ENCODE measurements at places on chromosomes 1 and 21.

DNA sequence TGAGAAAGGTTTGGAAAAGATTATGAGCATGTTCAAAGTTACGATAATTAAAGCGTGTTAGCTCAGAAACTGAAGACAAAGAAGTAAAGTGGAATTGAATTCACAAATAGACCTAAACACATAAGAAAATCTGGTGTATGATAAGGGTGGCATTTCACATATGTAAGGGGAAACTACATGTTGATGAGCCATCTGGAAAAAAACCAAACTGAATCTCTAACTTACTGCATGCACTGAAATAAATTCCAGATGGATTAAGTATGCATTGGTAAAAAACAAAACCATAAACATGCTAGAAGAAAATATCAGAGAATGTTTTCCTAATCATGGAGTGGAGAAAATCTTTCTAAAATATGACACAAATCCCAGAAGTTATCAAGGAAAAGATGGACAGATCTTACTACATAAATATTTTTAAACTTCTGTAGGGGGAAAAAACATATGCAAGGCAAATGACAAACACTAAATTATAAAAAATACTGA is 34.0 kb upstream of the CTPS1 start:
- no peak for DNase-seq

GRCh38 chr1:181137217-181137743 is 48.8 kb downstream of the IER5 start:
- DNase-seq: no peak

DNA sequence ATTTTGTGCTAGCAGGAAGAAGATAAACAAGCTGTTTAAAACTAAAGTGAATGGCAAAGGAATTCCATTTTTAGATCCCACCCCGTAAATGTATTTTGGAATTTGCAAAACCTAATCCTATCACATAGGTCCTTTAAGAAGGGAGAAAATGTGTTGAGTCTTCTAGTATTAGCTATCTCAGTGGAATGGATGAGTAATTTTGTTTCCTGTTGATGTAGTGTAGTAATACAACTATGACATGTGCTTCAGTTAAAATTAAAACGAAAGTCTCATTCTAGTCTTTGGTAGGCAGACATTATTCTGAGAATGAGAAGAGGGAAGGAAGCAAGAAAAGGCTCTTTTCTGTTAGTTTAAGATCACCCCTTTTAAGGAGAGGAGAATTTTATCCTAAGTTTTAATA is 265.9 kb upstream of the C1orf105 start:
- peak; percentile 61 for DNase-seq

- DNase-seq: no peak
Observed at GRCh38 chr1:3135073-3135702, 66.2 kb downstream of the PRDM16 start.

- peak; percentile 90 for DNase-seq
Observed at GRCh38 chr1:10210841-10211804, 753 bp downstream of the KIF1B start.

DNA sequence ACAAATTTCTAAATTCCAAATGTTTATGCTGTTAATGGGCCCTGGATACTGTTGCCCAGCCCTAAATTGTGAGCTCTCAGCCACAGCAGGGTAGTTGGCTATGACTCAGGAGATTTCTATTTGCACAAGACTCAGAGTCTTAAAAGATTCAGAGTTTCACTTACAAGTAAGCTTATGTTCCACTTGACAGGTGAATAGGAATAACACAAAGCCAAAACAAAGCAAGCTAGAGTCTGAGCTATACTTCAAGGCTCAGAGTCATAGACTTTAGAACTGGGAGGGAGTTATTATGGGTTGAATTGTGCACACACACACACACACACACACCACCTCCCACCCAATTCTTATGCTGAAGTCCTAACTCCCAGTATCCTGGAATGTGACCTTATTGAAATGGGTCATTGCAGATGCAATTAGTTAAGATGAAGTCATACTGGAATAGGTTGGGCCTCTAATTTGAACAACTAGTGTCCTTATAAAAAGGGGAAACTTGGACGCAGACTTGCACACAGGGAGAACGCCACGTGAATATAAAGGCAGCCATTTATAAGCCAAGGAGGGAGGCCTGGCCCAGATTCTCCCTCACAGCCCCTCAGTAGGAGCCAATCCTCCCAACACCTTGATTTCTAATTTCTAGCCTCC is 30.2 kb downstream of the PRDX6 start:
- peak; percentile 75 for DNase-seq

- no peak for DNase-seq
Observed at GRCh38 chr1:228373681-228374571, 32.7 kb downstream of the TRIM11 start.

GRCh38 chr1:154316704-154317103 is 4.2 kb upstream of the AQP10 start:
- no peak for DNase-seq

- no peak for DNase-seq
Observed at GRCh38 chr1:162323023-162323422, 53.6 kb downstream of the SPATA46 start.

GRCh38 chr1:90045853-90046563 is 51.1 kb downstream of the ZNF326 start:
- DNase-seq: peak; percentile 42

GRCh38 chr1:51969038-51969705 is 21.3 kb downstream of the RAB3B start:
- DNase-seq: peak; percentile 94

DNA sequence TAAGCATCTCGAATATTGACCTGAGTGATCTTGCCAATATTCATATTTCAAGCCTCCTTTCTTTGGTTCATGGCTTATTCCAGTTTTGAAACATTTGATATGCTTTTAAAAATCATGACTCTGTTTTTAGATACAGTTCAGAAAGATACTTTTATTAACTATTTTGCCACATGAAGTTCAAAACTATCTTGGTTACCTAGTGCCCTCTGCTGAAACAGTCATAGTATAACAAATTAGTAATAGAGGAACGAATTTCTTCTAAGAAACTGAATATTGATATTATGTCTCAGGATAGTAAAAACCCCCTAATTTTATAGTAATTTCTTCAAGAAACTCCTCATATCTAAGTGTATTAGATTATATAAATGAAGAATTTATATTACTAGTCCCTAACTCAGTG is 52.6 kb upstream of the RC3H1 start:
- DNase-seq: no peak

GRCh38 chr1:225418059-225418458 is 9.8 kb downstream of the LBR start:
- DNase-seq: no peak

DNA sequence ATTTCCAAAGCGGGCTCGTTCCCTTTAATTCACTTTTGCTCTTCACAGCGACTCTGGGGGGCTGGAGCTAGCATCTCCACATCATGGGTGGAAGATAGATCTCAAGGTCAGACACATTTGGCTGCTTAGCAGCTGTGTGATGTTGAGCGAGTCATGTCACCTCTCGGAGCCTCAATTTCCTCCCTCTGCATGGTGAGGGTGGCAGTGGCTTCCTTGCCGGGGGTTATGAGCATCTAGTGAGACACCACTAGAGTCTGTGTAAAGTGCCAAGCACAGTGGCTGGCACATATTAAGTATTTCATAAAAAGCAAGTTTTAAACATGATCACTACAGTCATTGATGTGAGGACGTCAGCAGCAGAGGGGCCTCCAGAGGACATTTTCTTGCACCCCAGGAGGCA is 16.9 kb upstream of the ECE1 start:
- no peak for DNase-seq

DNA sequence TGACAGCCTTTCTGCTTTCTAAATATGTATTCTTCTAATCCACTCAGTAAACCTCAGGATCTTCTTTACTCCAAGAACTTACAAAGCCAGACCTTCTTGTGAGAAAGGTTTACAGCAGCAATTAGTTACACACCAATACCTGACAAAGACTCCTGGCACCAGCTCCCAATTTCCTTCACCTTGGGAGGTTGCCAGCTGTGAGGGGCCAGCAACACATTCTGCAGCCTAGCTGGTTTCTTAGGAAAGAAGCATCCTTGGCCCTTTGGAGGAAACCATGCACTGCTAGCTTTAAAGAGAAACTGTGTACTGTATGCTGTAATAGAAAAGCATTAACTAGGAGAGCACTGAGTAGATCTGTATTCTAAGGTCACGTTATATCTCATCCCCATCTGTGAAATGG is 10.8 kb downstream of the FYB2 start:
- DNase-seq: no peak

GRCh38 chr1:62621907-62622306 is 24.6 kb downstream of the ANGPTL3 start:
- DNase-seq: peak; percentile 77

DNA sequence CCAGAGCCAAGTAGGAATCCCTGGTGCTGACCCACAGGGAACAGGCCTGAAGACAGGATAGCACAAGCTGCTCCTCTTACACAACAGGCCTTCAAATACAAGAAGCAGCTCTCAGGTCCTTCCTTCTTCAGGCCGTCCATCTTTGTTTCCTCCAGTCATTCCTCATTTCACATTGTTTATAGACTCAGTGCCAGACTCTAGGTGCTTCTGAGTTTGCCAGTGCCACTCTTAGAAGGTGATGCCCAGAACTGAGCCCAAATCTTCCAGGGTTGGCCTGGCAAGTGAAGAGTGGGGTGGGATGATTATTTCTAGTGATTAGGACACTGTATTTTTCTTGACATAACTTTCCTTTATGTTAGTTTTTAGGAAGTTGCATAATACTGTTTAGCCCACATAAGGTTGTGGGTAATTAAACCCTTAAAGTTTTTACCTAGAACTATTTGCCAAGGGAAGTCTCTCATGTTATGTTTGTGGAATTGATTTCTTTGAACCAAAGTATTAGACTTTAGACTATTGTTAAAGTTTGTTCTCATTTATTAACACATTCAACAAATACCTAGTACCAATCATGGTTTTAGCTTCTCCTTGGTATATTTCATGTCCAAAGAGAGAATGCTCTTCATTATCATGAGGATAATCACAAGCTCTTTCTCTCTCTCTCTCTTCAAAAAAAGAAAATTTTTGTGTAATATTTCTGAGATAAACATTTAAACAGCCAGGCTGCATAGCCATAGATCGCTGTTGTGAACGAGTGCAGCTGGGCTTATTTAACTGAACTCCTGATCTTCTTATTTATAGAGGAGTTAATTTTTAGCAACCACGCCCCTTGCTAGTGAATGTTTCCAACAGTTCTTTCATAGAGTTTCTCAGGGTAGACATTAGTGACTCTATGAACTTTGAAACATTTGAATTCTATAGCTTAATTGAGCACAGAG is 47.7 kb downstream of the PGM1 start:
- DNase-seq: no peak

- DNase-seq: no peak
Observed at GRCh38 chr1:160460683-160461287, 60.4 kb downstream of the VANGL2 start.

DNA sequence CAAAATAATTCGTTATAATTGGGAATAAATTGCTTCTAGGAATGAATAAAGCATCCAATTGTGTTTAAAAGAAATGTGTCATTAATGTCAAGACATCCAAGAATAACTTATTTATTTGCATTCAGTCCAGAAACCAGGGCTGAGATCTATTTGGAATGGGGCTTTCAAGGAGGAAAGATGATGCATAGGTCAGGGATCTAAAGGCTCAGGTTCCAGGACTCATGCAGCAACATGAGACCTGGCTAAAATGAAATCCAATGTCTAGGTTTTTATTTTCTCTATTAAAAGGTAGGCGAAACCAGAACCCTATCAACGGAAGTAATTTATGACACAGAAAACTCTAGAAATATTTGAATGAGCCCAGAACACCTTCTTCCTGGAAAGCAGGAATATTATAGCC is 376.8 kb downstream of the SEC16B start:
- no peak for DNase-seq

DNA sequence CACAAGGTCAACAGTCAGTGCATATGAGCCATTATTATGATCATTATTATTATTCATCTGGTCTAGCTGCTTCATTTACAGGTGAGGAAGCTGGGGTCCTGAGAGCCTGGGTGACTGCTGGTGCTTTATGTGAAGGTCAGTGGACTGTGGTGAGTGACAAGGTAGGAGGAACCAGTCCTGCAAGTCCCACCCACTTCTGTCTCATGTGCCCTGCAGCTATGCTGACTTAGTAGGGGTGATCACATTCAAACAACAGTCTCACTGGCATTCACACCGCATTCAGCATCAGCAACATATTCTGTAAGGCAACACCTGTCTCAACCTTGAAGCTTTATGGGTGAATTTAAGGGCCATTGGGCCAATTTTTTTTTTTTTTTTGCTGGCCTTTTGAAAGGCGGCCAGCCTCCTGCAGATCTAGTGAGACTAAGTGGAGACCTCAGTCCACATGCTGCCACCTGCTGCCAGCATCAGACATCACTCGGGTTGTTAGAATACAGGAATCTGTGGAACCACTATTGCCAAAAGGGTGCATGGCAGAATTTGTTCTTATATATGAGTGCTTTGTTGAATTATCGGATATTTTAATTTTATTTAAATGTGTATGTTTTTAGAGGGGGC is 59.9 kb upstream of the CACNA1E start:
- peak; percentile 60 for DNase-seq

DNA sequence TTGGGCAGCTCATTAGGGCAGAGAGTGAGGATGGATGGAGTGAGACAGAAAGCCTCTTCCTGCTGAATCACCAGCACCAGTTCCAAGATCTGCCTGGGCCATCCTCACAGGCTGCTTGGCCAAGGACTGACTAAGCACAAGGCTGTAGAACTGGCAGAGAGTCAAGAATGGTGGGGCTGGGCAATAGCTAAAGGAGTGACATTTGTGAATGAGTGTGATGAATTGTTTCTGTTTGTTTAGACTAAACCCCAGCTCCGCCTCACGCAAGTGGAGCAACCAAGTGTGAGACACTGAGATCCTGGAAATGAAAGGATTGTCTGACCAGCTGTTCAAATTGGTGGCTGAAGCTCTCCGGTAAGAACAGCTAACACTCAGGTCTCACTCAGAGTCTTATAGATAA is 38.6 kb downstream of the BRINP2 start:
- DNase-seq: peak; percentile 95

DNA sequence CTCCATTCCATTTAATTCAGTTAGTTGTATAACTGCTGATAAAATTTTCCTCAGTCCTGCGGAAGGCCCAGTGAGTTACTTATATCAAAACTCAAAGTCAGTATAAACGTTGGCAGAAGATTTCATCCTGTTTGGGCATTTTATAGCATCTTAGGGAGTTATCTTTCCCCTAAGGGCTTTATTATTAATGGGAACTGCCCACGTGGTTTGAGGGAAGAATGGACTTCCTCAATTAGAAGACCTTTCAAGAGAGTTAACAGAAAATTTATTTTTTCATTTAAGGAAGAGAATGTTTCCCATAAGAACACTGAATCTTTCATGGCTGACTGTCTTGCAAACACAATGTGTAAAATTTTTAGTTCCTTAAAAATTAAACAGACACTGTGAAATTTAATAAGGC is 400.1 kb downstream of the NEGR1 start:
- no peak for DNase-seq
